ENCODE measurements at places on chromosomes 7 and 10.

DNA sequence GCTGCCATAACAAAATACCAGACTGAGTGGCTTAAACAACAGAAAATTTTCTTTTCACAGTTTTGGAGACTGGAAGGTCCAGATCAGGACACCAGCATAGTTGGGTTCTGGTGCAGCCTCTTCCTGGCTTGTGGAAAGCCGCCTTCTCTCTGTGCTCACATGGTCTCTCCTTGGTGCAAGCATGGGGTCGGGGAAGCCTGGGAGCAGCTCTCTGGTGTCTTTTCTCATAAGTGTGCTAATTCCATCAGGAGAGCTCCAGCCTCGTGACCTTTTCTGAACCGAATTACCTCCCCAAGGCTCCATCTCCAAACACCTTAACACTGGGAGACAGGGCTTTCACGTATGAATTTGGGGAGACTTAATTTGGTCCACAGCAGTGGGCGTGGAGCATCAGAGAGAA, 4.8 kb upstream of the GTPBP4 start:
- DNase-seq = no peak

GRCh38 chr7:117164620-117165019, 158.2 kb downstream of the WNT2 start:
- no peak for DNase-seq

DNA sequence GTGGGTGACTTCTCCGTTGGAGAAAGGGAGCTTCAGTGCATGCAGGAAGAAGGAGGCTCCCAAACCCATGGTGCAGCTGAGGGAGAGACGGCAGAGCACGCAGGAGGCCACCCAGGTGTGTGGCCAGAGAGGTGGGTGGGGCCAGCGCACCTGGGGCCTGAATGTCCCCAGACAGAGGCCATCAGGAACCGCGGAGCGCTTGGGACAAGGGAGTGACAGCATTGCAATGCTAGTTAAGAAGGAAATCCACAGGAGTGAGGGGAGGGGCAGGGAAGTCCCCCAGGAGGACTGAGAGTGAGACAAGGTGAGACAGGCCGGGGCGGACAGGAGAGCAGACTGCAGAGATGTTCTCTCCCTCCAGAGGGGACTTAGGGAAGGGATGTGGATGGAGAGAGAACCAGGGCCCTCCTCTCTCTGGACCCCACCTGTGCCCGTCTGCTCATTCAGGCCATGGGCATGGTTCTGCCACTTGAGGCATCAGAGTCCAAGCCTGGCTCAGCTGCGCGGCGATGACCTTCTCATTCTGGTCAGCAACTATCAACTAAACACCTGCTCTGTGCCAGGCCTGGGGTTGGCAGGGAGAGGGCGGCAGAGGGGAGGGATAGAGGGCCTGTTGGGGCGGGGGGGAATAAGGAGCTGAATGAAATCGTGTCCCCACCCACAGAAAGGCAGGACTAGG, 69.4 kb upstream of the COL13A1 start:
- DNase-seq = no peak

- no peak for DNase-seq
Measured at GRCh38 chr7:113840954-113841353, 77.9 kb downstream of the PPP1R3A start.

- DNase-seq = no peak
Measured at GRCh38 chr7:105675934-105676371, 94.7 kb upstream of the EFCAB10 start.

Data from midbrain (tissue), 1 donor.